ENCODE measurements at places on chromosomes 13 and 19.

- no peak for DNase-seq
These were observed 2195.9 kb downstream of the PCDH9 start for GRCh38 chr13:65034266-65034665.

- DNase-seq = no peak
These were observed 696.3 kb upstream of the SLC10A2 start for GRCh38 chr13:103762523-103762922.

GRCh38 chr13:79581870-79582315, 100.9 kb downstream of the NDFIP2 start:
- DNase-seq = no peak

DNA sequence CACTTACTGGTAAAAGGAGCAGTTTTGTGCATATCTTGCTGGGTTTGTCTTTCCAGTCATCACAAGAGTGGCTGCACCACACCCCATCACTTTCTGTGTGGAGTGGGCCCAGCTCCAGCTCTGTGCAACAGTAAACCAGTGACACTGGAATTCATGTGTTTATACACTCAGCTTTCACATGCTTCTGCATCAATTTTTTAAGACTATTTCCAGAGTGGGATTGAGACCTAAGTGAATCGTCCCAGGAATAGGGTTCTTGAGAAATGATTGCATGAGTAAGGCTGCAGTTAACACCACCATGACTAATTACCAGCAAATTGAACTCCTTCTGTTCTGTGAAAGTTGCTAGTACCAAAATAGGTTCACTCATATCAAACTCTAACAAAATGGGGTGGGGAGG, 5.3 kb upstream of the CFAP97D2 start:
- DNase-seq = no peak

DNA sequence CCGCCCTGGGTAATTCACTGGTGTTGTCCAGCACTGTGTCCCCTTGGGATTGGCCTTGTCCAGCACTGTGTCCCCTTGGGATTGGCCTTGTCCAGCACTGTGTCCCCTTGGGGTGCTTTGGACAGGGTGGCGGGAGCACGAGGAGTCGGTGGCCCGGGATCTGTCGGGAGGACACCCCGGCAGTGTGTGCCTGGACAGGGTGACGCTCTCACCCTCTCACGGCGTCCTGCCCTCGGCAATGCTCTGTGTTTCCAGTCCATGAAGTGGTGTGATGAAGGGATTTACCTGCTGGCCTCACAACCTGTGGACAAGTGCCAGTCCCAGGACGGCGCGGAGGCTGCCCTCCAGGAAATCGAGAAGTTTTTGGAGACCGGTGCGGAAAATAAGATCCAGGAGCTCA, 29.9 kb upstream of the F7 start:
- DNase-seq = no peak

GRCh38 chr13:99941086-99941485, 30.5 kb downstream of the ZIC5 start:
- no peak for DNase-seq

- no peak for DNase-seq
These were observed 1315.4 kb downstream of the PCDH9 start for GRCh38 chr13:65914716-65915115.

DNA sequence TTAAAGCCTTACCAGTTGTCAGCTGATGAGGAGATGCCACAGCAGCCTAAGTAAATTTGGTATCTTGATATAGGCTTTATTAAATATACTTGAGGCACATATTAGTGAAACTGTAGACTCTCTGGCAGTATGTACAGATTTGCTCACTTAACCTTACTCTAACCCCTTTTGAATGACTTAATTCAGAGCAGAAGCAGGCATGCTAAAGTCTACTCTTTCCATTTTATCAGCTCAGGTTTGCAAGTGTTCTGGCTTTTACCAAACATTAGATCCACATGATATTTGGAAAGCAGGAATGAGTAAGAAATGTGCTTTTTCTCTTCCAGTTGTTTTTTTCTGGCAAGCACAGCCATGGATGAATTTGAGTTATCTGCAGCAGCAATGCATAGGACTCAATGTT, 541.0 kb upstream of the PCDH9 start:
- DNase-seq = no peak

DNA sequence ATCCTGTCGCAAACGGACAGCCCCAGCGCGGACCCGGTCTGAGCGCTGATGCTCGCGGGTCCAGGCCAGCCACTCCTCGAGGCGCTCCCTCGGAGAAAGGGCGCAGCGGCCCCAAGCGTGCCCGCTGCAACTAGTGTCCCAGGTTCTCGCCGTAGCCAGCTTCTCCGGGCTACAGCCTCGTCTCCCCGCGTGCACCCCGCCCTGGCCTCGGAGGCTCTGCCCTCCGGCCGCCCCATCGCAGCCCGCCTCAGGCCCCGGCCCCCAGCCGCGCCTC, 487 bp downstream of the FLT1 start:
- DNase-seq = no peak

DNA sequence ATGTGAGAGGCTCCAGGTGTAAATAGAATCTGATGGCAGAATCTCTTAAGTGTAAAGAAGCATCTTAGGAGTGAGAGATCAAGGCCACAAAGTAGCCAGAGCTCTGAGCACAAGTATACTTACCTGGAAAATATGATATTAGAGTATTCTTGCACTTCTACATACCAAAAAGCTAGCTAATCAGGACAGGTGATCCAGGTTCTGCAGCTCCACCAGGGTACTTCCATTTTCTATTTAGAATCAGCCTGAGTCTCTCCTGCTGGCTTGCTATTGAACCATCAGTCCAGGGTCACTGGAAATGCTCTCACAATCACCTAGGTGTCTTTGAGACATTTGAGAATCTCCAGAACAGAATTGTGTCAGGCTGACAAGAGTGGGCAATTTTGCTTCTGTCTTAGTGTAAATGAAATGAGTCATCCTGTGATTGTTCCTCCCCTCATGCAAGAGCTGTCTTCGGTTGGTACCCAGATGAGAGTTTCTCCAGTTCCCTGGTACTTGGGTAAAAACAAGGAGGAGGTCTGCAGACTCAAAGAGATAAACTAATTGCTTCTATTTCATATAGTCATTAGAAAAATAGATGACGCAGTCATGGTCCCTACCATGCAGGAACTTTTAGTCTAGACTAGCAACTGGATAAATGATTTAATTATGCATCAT, 14.6 kb downstream of the ZNF254 start:
- DNase-seq = no peak

GRCh38 chr19:401866-402511, 7.0 kb downstream of the C2CD4C start:
- no peak for DNase-seq

GRCh38 chr13:91868351-91868750, 469.9 kb downstream of the GPC5 start:
- DNase-seq = no peak

GRCh38 chr13:98632961-98633360, 56.1 kb upstream of the STK24 start:
- no peak for DNase-seq

DNA sequence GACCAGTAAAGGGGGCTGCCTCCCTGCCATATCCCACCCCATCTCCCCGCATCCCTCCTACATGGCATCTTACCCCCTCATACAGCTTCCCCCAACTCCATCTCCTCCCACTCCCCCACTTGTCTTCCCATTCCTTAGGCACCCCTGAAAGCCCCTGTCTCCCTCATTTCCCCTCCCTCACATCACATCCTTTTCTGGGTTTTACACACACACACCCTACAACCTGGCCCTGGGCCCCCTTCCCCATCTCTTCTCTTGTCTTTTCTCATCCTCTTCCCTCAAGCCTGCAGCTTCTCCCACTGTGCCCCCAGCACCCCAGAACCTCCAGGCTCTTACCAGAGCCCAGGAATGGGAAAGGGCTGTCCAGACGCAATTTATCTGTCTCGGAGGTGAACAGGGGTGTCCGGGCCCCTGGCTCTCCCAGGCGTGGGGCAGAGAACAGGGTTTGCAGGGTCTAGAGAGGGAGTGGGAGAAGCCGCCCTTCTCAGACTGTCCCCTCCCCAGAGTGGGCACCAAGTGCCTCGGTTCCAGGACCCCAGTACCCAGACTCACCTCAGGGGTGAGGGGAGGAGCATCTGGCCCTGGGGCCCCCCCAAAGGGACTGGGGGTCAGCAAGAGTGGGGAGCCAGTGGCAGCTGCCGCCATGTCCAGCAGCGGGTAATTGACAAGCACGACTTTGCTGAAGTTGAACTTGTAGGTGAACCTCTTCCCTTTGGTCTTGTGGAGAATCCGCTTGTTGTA, 19.4 kb downstream of the ERFL start:
- no peak for DNase-seq

DNA sequence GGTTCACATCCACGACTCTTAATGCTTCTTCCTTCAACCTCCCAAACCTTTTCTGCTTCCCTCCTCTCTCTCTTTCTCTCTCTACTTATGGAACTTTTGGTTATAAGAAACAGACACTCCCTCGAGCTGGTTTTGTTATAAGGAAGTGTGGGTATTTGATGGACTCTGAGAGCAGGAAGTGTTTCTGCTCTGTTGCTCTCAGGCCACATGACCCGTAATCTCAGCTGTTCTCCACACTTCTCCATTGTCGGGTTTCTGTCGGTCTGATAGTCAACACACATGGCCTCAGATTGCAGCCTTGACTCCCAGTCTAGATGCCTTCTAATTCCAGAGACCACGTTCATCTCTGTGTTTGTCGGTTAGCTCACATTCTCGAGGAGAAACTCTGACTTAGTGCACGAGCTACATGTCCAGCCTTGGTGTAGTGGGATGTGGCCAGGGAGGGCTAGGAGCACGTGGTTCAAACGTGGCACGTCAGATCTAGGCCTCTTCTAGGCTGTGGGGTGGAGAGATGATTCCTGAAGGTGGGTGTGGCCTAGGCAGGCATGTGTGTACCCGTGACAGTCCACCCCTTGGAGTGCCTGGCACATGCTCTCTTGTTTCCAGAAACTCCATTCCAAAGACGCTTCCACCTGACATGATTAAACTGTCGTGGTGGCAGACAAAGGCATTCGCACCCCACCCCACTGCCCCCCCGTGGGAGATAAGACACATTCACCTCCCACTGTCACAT, 26.3 kb downstream of the CNFN start:
- DNase-seq = no peak

- no peak for DNase-seq
These were observed 385.8 kb downstream of the ZNF536 start for GRCh38 chr19:30757837-30758617.

DNA sequence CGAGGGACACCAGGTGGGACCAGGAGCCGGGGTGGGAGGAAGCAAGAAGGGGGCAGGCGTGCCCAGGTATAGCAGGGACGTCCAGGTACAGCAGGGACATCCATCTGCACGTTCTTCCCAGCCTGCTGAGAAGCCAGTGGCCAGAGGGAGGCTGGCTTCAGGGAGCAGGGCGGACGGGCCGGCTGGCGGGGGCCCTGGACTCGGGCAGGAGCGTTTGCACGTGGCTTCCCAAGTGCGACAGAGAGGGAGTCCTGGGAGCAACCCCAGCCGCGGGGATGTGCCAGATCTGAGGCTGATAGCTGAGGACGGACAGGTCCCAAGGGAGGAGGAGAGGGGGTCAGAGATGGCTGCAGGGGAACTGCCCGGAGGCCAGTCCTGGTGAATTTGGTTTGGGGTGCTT, 36.7 kb downstream of the MYO9B start:
- DNase-seq = no peak

GRCh38 chr13:110199046-110199831, 107.7 kb downstream of the COL4A1 start:
- DNase-seq = no peak

DNA sequence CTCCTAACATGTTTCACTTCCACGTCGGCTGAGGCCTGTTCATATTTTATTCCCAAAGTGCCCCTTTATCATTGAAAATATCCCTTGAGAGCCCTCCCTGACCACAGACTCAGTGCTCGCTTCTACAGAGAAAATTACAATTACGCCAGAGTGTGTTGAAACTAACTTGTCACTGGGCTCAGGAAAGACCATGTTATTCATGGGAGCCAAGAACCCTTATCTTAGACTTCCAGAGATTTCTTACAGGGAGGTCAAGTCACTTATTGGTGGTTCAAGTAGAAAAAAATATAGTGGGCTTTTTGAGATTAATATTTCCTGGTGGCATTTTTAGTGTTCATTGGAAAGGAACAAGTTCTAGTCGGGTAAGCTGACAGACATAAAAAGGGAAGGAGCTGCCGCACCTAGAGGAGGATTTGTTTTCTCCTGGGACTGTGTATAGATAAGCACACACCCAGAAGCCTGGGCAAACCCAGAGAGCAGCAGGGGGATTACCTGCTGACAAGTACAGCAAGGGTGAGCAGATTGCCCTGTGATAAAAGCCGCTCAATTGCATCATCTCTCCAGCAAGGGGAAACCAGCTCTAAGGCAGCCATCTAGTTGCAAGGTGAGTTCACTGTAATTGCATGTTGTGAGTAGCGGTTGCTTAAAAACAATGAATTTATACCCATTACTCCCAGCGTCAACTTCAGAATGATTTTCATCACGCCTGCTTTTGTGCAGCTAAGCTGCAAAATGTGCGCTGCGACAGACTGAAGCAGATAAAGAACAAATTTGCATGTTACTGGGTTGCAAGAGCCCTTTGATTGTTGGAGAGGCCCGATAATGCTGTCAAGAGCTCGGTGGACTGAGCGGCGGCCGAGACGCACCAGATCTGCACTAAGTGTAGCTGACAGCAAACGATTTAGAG, 46.2 kb downstream of the DCT start:
- no peak for DNase-seq

DNA sequence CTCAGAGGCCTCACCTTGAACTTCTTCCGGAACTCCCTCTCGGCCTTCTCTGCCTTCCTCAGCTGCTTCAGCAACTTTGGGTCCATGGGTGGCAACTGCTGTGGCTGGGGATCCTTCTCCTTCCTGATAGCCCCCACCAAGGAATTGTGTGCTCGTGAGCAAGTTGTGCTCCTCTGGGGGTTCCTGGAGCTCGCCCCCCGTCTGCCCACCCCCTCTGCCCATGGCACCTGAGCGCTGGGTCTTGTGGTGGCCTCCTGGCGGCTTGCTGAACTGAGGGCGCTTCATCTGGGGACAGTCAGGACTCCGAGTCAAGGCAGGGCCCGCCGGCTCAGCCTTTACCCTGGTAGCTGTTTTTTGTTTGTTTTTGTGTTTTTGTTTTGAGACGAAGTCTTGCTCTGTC, 11.6 kb downstream of the PRAM1 start:
- DNase-seq = no peak

DNA sequence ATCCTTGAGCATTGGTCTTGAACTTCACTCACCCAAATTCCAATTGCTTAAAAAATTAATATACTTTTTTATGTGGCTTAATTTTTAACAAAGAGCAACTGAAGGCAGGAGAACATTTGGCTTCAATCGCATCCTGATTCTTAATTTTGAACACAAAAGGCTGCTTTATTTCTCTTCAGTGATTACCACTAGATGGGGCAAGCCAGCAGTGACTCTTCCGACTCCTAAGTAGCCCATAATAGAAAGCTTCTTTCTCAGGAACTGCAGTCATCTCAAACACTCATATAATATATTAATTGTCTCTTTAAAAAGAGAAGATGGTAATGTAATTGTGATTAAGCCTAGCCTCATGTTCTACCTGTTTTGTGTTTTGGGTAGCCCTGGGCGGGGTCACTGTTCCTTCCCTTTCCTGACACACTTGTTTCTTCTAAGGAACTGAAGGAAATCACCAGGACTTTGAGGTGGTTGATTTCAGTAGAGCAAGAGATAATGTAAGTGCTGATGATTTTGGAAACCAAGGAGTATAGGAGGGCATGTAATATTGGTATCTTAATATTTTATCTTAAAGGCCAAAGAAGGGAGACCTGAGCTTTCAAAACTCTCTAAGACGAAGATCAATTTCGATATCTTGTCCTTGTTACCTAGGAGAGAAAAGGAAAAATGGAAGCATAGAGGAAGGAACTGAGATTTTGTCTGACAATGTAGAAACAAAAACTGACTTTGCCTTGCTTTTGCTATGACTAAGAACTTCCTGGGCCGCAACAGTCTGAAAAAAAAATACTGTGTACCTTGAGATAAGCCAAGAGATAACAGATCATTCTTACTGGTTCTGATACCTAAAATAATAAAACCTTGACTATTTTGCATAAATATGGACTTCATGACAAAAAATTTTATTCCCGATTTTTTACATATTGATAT, 73.1 kb downstream of the TNFSF13B start:
- peak; percentile 43 for DNase-seq
